ENCODE measurements at places on chromosomes 1 and 21.

GRCh38 chr1:245173446-245174211, 18.8 kb downstream of the KIF26B start:
- DNase-seq, result no peak

DNA sequence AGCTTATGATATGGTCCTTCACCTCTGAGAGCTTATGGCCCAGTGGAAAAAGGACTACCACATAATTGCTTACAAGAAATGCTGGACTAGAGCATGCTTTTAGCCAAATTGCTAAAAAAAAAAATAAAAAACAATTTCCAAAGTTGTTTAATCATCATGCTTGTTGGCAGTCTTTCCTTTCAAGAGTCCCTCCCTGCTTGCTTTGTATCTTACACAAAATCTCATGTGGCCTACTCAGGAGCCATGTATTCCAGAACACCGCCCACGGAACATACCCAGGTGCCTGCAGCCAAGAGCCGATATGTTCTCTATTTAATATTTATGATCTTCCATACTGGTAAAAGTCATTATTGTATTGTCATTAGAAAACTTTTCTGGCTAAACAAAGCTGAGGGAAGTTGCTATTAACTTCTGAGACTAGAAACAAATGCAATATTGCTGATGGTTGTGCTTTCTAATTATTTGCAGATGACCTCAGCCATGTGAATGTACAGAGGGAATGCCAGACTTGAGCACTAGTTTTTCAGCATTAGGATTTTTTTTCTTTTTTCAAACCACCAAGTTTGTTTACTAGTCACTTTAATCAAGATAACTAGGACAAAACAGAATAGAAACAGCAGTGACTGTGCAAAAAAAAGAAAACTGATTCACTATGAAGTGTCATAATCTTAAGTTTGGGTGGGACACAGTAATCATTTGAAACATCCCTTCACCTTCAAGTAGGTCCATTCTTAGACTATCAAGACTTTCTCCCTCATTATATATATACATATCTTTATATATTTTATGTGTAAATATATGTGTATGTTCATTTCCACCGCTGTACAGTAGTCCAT, 129.3 kb upstream of the GORAB start:
- DNase-seq, result no peak

DNA sequence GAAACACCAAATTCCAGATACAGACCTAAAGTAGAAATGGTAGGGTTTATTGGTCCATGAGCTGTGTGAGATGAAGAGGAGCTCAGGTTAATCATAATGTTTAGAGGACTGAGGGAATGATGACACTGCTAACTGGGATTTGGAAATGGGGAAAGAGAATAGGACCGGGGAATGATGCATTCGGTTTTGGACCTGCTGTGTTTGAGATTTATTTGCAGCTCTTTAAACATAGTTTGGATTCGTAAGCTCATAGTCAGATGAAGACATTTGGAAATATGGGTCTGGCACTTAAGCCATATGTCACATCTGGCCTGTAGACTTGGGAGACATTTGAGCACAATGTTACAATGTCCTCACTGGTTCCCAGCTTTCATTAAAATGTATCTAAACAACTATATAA, 127.9 kb upstream of the DUSP10 start:
- DNase-seq, result no peak

- no peak for DNase-seq
These were observed 981 bp upstream of the KIAA1614 start for GRCh38 chr1:180911640-180912191.

- DNase-seq, result no peak
These were observed 69.1 kb upstream of the TEKT2 start for GRCh38 chr1:36014722-36015220.

GRCh38 chr1:180912211-180912800, 391 bp upstream of the KIAA1614 start:
- DNase-seq, result no peak

DNA sequence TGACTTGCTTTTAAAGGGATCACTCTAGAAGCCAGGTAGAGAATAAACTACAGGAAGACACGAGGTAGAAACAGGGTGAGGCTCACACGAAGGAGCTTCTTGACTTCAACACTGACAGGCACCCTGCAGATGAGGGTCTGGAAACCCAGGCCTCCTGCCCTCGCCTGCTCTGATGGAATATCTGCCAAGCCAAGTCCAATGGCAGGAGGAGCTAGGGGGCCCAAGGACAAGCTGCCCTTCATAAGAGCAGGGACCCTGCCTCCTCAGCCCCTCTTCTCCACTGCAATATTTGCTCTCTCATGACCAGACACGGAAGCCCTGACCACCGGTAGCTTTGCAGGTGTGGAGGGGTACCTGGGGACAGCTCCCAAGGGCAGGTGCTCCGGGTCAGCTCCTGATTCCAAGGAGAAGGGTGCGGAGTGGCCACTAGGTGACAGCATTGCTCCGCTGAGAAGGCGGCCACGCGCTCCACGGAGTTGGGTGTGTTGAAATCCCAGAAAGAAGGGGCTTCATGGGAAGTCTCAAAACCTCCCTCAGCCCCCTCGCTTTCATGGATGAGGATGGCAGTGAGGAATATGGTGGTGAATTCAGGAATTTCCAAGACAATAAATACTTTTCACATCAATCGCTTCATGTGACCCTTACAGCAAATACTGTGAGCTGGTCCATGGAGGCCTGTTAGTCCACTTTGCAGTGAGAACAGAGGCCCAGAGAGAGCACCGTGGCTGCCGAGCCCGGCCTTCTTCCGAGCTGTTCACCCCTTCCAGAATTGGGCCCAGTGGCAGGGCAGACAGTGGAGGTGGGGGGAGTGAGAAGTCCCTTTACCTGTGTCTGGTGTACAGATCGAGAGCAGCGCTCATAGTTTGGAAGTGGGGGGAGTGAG, 33.2 kb upstream of the PAX7 start:
- DNase-seq, result peak; percentile 38

GRCh38 chr1:29575826-29576225, 339.5 kb downstream of the PTPRU start:
- no peak for DNase-seq

DNA sequence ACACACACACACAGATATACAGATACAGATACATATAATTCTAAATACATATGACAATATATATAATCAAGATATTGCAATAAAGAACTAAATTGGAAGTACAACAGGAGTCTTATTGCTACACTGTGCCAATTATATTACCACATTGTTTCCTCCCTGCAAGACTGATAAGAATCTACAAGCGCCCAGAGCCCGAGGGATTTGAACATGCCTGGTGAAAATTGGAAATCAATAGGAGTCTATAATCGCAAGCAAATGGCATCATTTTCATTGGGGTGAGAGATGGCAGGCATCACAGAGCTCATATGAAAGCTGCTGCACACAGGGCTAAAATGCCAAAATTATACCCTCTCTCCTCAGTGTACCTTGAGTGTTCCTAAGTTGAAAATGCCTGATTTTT, 152.9 kb upstream of the PTBP2 start:
- no peak for DNase-seq

DNA sequence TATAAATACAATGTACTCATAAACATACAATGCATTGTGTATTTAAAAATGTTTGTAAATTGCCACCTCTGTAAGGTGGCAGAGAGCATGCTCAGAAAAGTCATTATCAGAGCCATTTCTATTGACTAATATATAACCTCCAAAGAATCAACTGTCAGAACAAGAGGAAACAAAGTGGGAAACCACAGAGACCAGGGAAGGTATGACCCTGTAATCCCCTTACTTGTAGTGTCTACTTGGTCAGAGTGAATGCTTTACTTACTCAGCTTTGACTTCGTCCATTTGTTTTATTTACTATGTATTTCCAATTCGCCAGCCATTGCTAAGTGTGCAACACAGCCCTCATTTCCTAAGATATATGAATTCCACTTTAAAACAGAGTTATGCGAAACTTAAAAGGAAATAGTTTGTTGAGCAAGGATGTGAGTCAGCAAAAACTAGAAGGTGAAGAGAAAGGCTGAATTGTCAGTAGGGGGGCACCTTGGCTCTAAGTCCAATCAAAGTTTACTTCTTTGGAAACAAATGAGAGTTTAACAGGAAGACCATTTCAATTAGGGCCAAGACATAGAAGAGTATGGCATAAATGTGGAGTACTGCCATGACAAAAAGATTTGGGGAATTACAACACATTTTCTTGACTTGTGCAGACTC, 671.7 kb upstream of the PTBP2 start:
- no peak for DNase-seq

DNA sequence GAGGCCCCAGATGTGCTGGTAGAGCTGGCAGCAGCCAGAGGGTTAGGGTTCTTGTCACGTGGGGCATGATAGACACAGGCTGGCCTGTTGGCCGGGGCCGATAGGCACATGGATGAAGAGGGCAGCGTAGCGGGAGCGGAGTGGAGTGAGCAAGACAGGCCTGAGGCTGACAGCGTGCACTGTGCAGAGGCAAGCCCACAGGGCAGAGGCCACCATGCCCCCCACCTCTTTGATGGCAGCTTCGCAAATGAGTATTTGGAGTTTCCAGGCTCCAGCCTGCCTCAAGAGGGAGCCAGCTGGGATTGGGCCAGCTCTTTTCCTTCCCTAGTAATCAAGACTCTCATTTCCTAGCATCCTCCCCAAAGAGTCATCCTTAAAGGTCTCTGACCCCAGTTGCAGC, 43.5 kb downstream of the TMCC2 start:
- no peak for DNase-seq

- DNase-seq, result no peak
These were observed 5.8 kb upstream of the KANK4 start for GRCh38 chr1:62325081-62325480.

- DNase-seq, result no peak
These were observed 9.2 kb downstream of the RPS6KA1 start for GRCh38 chr1:26538480-26539412.

- DNase-seq, result no peak
These were observed 447.2 kb downstream of the MATN1 start for GRCh38 chr1:30275926-30276764.

DNA sequence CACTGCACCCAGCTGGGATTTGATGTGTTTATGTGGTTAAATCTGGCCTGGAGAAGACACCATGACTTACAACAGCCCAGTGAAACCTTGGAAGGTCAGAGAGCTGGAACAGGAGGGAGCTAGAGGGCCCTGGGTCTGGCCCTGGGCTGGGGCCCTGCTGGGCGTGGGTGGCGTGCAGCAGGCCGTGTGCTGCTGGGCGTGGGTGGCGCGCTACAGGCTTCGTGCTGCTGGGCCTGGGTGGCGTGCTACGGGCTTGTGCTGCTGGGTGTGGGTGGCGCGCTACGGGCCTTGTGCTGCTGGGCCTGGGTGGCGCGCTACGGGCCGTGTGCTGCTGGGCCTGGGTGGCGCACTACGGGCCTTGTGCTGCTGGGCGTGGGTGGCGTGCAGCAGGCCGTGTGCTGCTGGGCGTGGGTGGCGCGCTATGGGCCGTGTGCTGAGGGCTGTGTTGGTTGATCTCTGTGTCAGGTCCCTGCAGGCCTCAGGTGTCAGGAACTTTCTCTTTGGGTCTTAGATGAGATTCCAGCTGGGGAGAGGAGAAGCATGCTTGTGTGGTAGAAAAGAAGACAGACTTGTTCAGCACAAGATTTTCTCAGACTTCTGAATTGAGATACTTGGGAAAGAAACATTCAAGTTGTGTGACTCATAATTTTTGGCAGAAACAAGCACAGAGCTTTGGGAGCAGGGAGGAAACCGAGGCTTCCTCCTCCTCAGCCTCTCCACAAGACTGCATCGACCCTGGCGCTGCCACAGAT, 66.0 kb downstream of the COL18A1 start:
- DNase-seq, result no peak

GRCh38 chr1:24454673-24455072, 39.1 kb downstream of the NIPAL3 start:
- DNase-seq, result no peak

GRCh38 chr1:204424621-204425020, 13.0 kb upstream of the PPP1R15B start:
- DNase-seq, result no peak

- DNase-seq, result no peak
These were observed 9.0 kb upstream of the C1orf198 start for GRCh38 chr1:230877146-230877923.

GRCh38 chr1:198318085-198318484, 161.3 kb downstream of the NEK7 start:
- DNase-seq, result no peak

GRCh38 chr1:89382479-89382878, 18.6 kb downstream of the GBP6 start:
- no peak for DNase-seq

DNA sequence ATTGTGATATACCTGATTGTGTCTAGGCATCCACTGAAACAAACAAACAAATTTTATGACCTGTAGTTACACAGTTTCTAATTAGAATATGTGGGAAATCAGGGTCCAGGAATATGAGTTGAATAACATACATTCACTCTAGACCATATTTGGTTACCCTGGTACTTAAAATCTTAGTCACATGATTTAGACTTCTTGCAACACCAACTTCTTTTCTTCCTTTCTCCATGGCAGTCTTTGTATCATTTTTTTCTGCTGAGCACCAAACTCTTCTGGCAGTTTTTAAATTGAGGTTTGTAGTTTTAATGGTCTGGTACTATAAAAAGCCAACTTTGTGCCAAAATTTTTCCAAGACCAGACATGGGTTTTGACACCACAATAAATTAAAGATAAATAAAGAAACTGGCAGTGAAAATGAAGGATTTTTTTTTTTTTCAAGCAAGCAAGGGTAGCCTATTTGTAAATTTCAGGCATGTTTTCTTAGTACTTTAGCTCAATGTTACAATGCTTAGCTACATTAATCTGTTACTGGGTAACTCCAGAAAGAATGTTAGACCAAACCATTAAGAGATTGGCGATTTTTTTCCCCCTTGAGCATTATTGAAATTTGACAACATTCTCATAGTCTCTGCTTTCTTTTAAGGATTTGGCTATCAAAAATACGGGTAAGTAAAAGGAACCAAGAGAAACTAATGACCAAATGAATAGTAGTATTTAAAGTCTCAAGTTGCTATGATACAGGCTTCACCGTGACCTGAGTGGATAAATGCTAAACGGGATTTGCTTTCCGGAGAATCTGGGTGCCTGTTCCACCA, 108.5 kb downstream of the NFIA start:
- DNase-seq, result no peak

GRCh38 chr21:35491920-35492678, 443.0 kb upstream of the RUNX1 start:
- no peak for DNase-seq

DNA sequence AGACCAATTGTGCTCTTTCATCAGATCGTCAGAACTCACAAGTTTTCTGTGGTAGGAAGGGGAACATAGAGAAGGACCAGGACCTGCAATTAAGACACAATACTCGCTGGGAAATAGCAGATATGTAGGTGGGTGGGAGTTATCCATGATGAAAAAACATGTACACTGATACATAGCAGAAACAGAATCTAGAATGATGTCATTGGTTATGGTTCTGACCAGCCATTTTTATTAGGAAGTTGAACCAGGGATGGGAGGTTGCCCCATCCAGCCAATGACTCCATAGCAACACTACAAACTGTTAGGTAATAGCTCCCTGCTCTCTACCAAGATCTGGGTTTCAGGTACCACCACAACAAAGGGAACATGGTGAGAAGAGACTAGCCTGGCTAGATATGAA, 393.5 kb upstream of the PBX1 start:
- DNase-seq, result no peak

- DNase-seq, result no peak
These were observed 77.5 kb downstream of the PUM1 start for GRCh38 chr1:30988045-30988444.

All from activated T-cell treated with anti-CD3 and anti-CD28 coated beads for 24 hours (primary cell).